ENCODE measurements at places on chromosomes 12 and 14. TPM values are rescaled to one million over a fixed set of nuclear protein-coding genes. Genes with fewer than 3 reads are reported as not detected.
A peak's percentile ranks its signal among the peaks of the same experiment; 100 is the strongest.

The TAS2R30 gene
- 11.2 TPM for total RNA-seq

The ABCC9 gene
- total RNA-seq = not detected

DNA sequence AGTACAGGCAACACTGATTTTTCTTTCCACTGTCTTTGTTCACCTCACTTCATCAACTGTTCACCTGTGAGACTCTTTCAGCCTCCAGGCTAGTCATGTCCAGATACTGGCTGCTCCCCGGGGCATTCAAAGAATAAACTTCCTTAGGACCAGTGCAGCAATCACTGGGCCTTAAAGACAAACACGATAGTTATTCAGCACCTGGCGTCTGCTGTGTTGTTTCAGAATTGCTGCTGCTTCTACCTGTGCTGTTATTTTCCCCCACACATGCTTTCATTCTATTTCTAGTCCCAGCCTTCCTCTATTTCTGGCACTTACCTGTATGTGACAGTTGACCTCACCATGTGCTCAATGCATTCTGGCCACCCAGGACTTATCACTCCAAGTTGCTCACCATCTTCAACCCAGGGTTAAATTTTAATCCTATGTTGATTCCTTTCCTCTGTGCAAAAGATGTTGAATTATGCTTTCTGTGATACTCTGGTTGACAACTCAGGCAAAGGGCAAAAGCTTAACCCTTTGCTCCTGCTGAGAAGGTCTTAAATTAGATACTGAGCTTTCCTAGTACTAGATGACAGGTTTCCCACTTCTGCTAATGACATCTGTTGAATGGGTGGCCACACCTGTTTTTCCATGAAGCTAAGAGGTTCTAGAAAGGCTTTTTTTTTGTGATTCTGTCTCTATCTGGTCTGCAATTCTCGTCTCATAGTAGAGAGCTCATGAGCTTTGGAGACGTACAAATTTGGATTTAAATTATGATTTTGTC is 41.4 kb downstream of the PTPRQ start:
- H3K27ac ChIP-seq = no peak overlapping the region
- H3K4me1 ChIP-seq = no peaks in the 10 kb centered on the region
- no peak for DNase-seq
- no peaks in the 10 kb centered on the region for H3K27me3 ChIP-seq
- H3K36me3 ChIP-seq = no peaks in the 10 kb centered on the region
- no peak overlapping the region for H3K4me3 ChIP-seq

The HOXC12 gene
- total RNA-seq = not detected

GRCh38 chr12:103498990-103499389 is 3.2 kb upstream of the C12orf42 start:
- no peaks in the 10 kb centered on the region for H3K27me3 ChIP-seq
- H3K27ac ChIP-seq = no peak overlapping the region

- H3K36me3 ChIP-seq = peaks cover 2% of the 10 kb centered on the region
- DNase-seq = no peak
- H3K4me3 ChIP-seq = no peak overlapping the region
- no peak overlapping the region for H3K27ac ChIP-seq
- H3K27me3 ChIP-seq = no peaks in the 10 kb centered on the region
These were observed 10.1 kb downstream of the GMFB start for GRCh38 chr14:54478636-54479215.

DNA sequence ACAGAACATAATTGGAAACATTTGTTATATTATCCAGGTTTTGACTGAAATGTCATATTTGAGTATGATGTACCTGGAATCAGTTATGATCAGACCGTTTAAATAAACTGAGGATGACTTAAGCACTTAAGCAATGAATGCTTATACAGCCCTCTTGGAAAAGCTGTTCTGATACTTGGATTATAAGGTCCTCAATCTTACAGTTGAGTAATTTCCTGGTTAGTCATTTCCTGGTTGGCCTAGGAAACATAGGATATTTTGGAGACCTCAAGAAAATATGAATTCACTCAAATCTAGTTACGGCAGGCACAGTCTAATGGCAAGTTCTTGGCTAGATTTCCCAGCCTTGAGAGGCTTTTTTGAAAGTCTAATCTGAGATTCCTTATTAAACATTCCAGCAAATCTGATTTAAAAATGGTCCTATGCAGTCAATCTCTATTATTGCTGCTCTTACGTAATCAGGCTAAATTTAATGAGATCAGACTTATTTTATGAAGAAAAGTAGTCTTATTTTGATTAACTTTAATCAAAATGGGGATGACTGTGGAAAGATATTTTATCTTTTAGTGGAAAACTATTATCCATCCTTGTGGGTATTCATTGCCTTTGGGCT is 447.2 kb downstream of the SNAPC1 start:
- H3K36me3 ChIP-seq = no peaks in the 10 kb centered on the region
- no peak overlapping the region for H3K27ac ChIP-seq
- no peaks in the 10 kb centered on the region for H3K4me1 ChIP-seq
- H3K4me3 ChIP-seq = no peak overlapping the region

DNA sequence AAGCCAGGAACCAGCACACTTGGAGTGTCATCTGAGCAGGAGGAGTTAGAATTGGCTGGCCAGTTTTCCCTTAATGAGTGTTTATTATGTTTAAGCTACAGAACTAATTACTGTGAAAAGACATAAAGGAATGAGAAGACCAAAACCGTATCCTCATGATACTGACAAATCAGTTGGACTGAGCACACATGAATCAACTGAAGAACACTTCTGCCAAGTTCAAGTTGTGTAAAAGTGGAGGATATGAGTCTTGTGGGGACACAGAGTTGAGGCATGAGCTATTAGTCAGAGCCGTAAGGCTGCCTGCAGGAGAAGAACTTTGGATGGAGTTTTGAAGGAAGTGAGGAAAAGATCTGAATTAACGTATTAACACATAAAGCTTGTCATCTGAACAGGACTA is 43.1 kb downstream of the HMGA2 start:
- no peaks in the 10 kb centered on the region for H3K4me1 ChIP-seq
- no peak overlapping the region for H3K27ac ChIP-seq
- no peak overlapping the region for H3K4me3 ChIP-seq
- H3K36me3 ChIP-seq = no peaks in the 10 kb centered on the region

The HVCN1 gene
- 216 TPM for total RNA-seq

DNA sequence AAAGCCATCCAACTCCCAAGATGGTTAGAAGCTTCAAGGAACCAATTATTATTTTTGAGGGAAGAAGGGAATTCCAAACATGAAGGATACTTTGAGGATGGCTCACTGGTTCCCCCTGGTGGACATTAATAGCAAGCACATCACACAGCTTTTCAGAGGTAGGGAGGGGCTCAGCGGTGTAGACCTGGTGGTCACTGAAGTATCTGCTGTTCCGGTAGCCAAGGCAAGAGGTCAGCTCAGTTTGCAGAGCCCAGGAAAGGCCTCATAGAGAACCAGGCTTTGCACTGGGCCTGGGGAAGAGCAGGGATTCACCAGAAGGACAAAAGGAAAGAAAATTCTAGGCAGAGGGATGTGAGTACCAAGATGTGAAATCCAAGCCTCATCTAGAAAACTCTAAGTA is 118.7 kb downstream of the KSR2 start:
- peak; percentile 21 for DNase-seq
- H3K4me3 ChIP-seq = no peak overlapping the region
- H3K27ac ChIP-seq = no peak overlapping the region
- no peaks in the 10 kb centered on the region for H3K4me1 ChIP-seq

DNA sequence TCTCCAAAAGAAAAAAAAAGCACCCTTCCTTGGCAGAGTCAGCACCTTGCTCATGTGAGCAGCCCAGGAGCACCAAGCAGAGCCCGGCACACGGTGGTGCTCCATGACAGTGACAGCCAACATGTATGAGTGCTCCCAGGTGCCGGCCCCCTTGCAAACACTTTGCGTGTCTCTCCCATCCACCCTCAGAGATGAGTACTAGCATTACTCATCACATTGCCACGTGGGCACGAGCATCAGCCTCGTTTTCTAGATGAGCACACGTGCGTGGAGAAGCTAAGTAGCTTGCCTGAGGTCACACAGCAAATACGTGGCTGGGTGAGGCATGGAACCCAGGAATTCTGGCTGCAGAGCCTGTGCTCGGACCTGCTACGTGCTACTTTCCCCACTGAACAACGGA is 177.9 kb upstream of the PRMT8 start:
- no peak overlapping the region for H3K27ac ChIP-seq
- H3K27me3 ChIP-seq = no peaks in the 10 kb centered on the region
- no peaks in the 10 kb centered on the region for H3K36me3 ChIP-seq
- H3K4me3 ChIP-seq = no peak overlapping the region
- no peak for DNase-seq
- H3K4me1 ChIP-seq = no peaks in the 10 kb centered on the region

The CLEC4D gene
- not detected for total RNA-seq

The AVPR1A gene
- total RNA-seq = not detected

The ALX1 gene
- not detected for total RNA-seq

The TMCC3 gene
- 8.8 TPM for total RNA-seq

DNA sequence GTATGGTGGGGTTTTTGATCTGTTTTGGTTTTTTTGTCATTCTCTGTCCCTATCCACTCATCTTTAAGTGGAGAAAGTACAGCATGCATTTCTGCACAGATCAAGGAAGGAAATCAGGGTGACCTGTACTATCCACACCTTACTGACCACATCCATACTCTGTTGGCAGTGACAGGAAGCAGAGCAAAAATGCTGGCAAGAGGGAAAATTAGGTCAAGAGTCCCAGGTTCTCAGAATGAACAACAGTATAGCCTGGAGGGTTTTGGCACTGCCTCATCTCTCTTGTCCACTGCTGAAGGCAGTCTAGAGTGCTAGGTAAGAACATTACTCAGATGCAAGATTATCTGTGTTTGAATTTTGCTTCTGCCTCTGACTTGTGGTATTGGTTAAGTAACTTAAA is 70.7 kb downstream of the TAOK3 start:
- H3K4me3 ChIP-seq = no peak overlapping the region
- H3K27me3 ChIP-seq = no peaks in the 10 kb centered on the region
- DNase-seq = no peak
- peaks cover 13% of the 10 kb centered on the region for H3K4me1 ChIP-seq

DNA sequence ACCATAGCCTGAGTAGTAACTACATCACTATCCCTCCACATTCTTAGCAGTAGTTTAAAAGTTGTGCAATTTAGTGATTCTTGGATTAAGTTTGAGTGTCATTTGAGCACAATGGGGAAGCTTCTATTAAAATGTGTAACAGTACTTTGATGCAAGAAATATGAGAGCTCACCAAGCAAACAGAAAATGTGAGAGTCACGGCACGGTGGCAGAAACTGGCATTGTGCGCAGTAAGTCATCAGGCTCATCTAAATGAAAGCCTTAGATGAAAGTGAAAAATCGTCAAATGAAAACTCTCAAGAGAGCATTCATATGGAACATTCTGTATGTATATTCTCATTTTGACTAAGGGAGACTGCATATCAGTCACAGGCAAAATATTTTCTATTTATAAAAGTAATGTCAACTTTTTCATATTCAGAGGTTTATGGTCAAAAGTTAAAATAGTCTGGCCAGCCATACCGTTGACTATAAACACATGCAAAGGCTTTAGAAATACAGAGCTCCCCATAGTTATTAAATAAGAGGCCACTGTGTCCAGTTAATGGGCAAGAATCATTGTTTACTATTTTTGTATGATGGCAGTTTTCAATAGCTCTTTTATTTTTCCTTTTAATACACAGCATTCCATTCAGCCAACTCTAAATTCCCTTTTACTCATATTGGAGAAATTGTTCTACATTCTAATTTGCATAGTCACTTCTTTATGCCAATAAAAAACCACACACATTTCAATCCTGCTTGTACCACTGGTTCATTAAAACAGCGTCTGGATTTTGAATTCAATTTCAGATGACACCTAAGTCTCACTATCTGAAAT is 167.9 kb downstream of the PRKD1 start:
- H3K27me3 ChIP-seq = no peaks in the 10 kb centered on the region
- H3K4me1 ChIP-seq = no peaks in the 10 kb centered on the region
- no peak for DNase-seq
- no peak overlapping the region for H3K27ac ChIP-seq
- H3K4me3 ChIP-seq = no peak overlapping the region

DNA sequence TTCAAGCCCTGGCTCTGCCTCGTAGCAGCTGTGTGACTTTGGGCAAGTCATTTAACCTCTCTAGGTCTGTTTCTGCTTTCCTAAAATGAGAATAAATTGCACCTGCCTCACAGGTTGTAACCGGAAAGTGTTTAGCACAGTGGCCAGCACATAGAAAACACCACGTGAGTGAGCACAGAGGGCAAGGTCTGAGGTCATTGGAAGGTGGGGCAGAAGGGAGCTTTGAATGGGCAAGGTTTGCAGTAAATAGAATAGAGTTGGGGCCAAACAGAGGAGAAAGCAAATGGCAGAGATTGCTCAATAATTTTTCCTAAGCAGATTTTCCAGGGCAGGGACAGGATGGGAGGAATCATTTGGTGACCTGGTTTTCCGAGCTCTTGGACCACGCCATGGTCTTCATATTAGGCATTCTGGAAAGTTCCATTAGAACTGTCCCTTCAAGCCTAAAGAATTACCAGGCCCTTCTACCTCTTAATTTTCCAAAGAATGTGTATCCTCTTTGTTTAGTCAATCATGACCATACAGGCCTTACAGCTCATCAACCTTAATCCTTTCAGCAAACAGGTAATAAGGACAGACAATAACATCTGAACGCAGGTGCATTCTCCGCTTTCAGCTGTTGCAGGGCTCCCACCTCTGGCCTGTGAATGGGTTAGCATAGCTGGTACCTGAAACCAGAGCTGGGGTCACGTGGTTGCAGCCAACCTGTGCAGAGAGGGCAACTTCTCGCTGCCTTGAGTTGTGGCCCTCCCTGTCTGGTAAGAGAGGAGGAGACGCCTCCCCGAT is 53.8 kb downstream of the VWF start:
- DNase-seq = no peak
- no peaks in the 10 kb centered on the region for H3K36me3 ChIP-seq
- H3K4me3 ChIP-seq = no peak overlapping the region
- H3K27ac ChIP-seq = no peak overlapping the region
- peaks cover 6% of the 10 kb centered on the region for H3K27me3 ChIP-seq
- H3K4me1 ChIP-seq = peaks cover 13% of the 10 kb centered on the region

The REP15 gene
- total RNA-seq = 0.44 TPM

The TCHP gene
- 29.4 TPM for total RNA-seq

DNA sequence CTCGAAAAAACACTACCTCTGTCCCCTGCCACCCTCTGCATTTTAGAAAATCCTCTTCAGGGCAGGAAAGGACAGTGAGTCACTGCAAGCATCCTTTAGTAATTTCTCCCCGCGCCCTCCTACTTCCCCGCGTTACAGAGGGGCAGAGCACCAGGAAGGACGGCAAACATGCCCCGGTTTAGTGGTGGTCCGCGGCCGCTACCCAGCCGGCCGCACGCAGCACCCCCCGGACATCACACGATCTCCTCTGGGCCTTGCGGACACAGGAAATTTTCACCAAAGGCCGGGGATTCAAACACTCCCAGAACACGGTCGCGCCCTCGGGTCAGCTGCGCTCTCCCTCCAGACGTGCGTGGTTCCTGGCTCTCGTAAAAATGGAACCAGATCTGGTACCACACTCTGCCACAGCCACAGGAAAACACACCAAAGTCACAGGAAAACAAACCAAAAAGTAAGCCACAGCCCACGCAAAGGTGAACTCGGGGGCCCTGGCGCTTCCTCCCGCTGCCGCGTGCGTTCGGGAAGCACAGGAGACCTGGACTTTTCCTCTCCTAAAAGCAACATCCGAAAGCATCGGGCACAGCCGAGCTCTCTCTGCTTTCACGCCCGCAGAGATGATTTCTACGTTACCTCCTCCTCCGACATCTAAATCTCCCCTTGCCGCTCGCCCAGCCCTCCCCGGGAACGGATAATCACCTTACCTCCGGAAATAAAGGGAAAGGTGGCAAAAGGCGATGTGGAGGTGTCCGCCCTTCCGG is 839 bp downstream of the SLC38A1 start:
- no peaks in the 10 kb centered on the region for H3K27me3 ChIP-seq
- H3K36me3 ChIP-seq = no peaks in the 10 kb centered on the region
- H3K27ac ChIP-seq = peak overlapping the region; percentile 91
- peak overlapping the region; percentile 70 for H3K4me3 ChIP-seq
- H3K4me1 ChIP-seq = peaks cover 49% of the 10 kb centered on the region

The OTX2 gene
- total RNA-seq = not detected
